ENCODE measurements at places on chromosomes 11 and 22.
A peak's percentile ranks its signal among the peaks of the same experiment; 100 is the strongest.

- no peak overlapping the region for H3K27ac ChIP-seq
- no peak overlapping the region for H3K4me3 ChIP-seq
- H3K27me3 ChIP-seq = peaks cover 3% of the 10 kb centered on the region
- no peak for DNase-seq
- H3K36me3 ChIP-seq = peaks cover 33% of the 10 kb centered on the region
Observed at GRCh38 chr22:46352276-46352675, 16.8 kb downstream of the TRMU start.

DNA sequence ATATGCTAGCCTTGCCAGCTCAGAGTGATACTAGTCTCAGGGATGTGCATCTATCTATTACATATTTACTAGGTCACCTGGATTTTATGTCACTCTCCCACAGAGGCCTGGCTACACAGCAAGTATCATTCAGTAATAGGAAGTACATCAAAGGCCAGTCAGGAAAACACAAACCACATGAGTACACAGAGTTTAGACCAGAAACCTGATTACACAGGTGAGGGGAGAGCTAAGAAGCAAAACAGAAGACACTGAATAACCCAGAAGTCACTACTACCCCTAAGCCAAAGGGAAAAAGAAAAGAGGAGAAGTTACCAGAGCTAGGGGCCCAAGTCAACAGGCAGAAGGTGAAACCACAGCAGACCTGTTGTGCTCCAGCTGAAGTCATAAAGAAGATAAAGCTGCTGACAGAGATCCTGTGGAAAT is 13.3 kb downstream of the LPXN start:
- H3K36me3 ChIP-seq = peaks cover 10% of the 10 kb centered on the region
- no peak overlapping the region for H3K4me3 ChIP-seq
- DNase-seq = no peak
- H3K27ac ChIP-seq = peak overlapping the region; percentile 79

GRCh38 chr11:44328138-44328660 is 18.3 kb upstream of the ALX4 start:
- H3K36me3 ChIP-seq = no peaks in the 10 kb centered on the region
- H3K4me3 ChIP-seq = no peak overlapping the region
- H3K27me3 ChIP-seq = peaks cover 10% of the 10 kb centered on the region
- no peak for DNase-seq
- no peaks in the 10 kb centered on the region for H3K4me1 ChIP-seq
- H3K27ac ChIP-seq = no peak overlapping the region

GRCh38 chr11:5783255-5783654 is at the start of gene OR52N5:
Gene OR52N5, minus strand, starts transcription at chr11:5783355. Its CDS starts 4,721 bp downstream, at chr11:5778634.
- peaks cover 4% of the 10 kb centered on the region for H3K27me3 ChIP-seq
- H3K27ac ChIP-seq = no peak within 1 kb of the TSS
- H3K4me1 ChIP-seq = no peaks in the 10 kb centered on the region
- no peaks in the 10 kb centered on the region for H3K36me3 ChIP-seq
- no peak within 1 kb of the TSS for H3K4me3 ChIP-seq

GRCh38 chr11:124656774-124657630 is 16.5 kb downstream of the SIAE start:
- no peaks in the 10 kb centered on the region for H3K27me3 ChIP-seq
- peaks cover 3% of the 10 kb centered on the region for H3K36me3 ChIP-seq
- no peak overlapping the region for H3K4me3 ChIP-seq
- no peak for DNase-seq

GRCh38 chr22:23270212-23270733 is 90.0 kb downstream of the BCR start:
- peak overlapping the region; percentile 11 for H3K27ac ChIP-seq
- H3K27me3 ChIP-seq = peaks cover 10% of the 10 kb centered on the region
- H3K4me3 ChIP-seq = no peak overlapping the region
- H3K4me1 ChIP-seq = peaks cover 41% of the 10 kb centered on the region
- H3K36me3 ChIP-seq = peaks cover 32% of the 10 kb centered on the region
- DNase-seq = no peak

DNA sequence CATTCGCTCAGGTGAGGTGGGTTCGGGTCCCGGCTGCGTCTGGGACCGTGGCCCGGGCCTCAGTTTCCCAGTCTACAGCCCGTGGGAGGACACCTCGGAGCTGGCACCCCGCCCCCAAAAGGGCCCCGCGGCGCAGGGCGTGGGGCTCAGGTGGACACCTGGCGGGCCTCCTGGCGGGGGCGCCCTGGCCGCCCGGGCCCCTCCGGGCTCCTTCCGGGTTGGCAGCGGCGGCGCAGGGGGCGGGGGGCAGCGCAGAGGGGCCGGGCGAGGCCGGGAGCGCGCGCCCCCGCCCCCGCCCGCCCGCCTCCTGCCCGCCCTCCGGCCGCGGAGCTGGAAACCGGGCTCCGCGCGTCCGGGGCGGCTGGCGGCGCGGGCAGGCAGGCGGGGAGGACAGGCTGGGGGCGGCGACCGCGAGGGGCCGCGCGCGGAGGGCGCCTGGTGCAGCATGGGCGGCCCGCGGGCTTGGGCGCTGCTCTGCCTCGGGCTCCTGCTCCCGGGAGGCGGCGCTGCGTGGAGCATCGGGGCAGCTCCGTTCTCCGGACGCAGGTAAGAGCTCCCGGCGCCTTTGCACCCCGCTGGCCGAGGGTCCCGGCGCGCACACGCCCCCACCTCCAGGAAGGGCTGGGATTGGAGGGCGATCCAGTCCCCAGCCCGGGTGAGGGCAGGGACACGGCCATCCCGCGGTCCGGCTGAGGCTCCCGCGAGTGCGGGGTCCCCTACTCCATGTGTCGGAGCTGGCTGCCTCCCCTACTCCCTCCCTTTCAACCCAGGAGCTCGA is at the start of gene EMID1:
TSS of gene EMID1 (plus strand) at position 303 of the 778 bp plus-strand sequence. CDS start at position 446, 143 bp downstream.
- no peak within 1 kb of the TSS for H3K27ac ChIP-seq
- peak; percentile 42 for DNase-seq
- peaks cover 4% of the 10 kb centered on the region for H3K27me3 ChIP-seq
- H3K4me3 ChIP-seq = peak within 1 kb of the TSS; percentile 76
- H3K36me3 ChIP-seq = no peaks in the 10 kb centered on the region
- H3K4me1 ChIP-seq = peaks cover 38% of the 10 kb centered on the region

DNA sequence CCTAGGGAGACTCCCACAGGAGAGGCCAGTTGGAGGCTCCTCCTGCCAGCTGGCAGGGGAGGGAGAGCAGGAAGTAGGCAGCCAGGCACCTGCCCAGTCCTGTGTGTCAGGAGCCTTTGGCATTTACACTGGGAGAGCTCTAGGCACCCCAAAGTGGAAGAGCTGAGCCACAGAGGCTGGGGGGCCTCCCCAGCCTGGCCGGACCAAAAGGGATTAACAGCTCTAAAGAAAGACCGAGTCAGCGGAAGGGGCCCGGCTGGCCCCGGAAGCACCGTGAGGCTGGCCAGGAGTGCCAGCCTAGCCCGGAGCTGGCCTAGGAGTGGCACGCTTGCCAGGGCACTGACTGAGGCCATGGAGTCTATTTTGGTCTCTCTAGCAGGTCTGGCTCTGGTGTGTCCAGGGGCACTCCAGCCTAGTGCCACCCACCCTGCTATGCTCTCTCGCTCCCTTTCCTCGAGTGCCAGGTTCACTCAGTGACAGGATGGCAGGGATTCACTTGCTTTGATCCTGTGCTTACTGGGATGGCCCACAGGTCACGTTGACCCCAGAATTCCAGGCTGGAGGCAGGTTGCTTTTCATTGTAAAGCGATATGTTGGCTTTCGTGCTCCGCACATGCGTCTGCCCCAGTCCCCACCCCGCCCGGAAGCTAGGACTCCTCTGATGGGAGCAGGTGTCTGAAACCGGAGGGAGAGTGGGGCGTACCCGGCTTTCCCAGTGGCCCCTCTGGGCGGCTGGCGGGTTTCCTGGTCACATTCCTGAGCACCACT is 3.3 kb upstream of the KMT5B start:
- DNase-seq = no peak
- peaks cover 48% of the 10 kb centered on the region for H3K27me3 ChIP-seq
- H3K4me1 ChIP-seq = peaks cover 12% of the 10 kb centered on the region
- H3K36me3 ChIP-seq = no peaks in the 10 kb centered on the region

DNA sequence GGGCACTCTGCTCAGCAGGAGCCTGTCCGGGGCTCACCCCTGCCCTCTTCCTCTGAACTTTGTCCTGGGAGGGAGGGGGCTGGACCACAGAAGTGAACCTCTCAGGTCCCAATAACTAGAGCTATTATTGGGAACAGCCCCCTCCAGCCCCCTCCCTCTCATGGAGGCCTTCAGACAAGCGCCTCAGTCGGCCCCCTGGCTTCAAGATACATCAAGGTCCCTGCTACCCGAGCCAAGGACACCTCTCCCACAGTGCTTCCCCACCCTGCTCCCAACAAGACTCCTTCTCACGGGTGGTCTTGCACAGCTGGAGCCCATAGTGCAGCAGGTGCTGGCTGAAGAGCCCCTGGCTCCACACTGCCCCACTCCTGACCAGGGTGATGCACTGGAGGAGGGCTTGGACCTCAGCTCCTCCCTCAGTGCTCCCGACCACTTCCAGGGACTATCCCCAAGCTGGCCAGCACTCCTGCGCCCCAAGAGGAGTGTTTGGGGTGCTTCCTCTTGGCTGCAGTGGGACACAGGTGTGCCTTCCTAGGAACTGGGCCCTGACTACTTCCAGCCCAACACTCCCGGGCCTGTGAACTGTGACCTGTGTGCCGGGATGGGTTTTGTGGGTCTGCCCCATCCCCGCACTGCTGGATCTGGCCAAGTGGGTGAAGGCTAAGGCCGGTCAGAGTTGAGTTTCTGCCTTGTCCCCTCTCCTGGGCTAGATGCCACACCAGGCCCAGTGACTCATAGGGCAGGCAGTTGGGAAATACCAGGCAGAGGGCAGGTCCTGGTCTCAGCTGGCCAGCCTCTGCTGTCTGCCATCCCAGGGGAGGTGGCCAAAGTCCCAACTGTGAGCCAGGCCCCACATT is 2.2 kb downstream of the PNPLA2 start:
- no peaks in the 10 kb centered on the region for H3K4me1 ChIP-seq
- peaks cover 5% of the 10 kb centered on the region for H3K27me3 ChIP-seq
- peak overlapping the region; percentile 74 for H3K27ac ChIP-seq
- H3K36me3 ChIP-seq = peaks cover 4% of the 10 kb centered on the region

DNA sequence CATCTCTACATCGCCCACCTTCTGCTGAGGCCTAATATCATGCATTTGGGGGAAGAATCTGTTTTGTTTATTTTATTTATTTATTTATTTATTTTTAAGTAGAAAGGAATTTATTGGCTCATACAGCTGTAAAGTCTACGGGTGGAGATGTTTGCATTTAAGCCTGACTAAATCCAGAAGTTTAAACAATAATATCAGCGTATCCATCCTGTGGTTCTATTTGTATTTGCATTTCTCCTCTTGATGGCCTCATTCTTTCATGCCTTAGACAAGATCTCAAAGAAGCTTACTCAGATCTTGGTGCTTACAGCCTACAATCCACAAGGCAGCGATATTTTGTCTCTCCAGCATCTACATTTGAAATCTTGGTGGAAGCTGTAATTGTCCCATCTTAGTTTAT is 67.1 kb upstream of the CARD18 start:
- H3K4me1 ChIP-seq = no peaks in the 10 kb centered on the region
- H3K36me3 ChIP-seq = no peaks in the 10 kb centered on the region
- H3K27ac ChIP-seq = no peak overlapping the region
- DNase-seq = no peak
- no peak overlapping the region for H3K4me3 ChIP-seq
- no peaks in the 10 kb centered on the region for H3K27me3 ChIP-seq

- H3K4me3 ChIP-seq = no peak overlapping the region
- no peaks in the 10 kb centered on the region for H3K4me1 ChIP-seq
- H3K27ac ChIP-seq = no peak overlapping the region
Observed at GRCh38 chr11:95337972-95338429, 107.0 kb upstream of the SESN3 start.

DNA sequence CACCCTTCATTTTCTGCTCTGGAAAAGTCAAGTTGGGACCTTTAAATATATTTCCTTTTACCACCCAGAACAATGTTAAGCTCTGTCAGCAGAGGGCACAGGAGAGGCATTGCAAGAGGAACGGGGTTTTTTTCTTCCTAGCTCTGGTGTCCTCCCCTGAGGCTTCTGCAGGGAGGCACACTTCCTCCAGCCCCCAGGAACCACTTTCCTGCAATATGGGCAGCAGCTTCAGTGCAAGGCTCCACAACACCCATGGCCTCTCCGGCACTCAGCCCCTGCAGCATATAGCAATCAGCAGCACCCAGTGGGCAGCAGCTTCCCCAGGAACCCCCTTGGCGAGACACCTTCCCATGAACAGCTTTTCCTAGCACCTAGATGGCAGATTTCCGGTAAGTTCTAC is 101.4 kb downstream of the SYT9 start:
- no peaks in the 10 kb centered on the region for H3K4me1 ChIP-seq
- DNase-seq = peak; percentile 4
- H3K4me3 ChIP-seq = no peak overlapping the region
- no peaks in the 10 kb centered on the region for H3K36me3 ChIP-seq
- no peaks in the 10 kb centered on the region for H3K27me3 ChIP-seq
- no peak overlapping the region for H3K27ac ChIP-seq

GRCh38 chr11:114774599-114775361 is 96.5 kb downstream of the NXPE2 start:
- no peak for DNase-seq
- H3K36me3 ChIP-seq = no peaks in the 10 kb centered on the region
- no peaks in the 10 kb centered on the region for H3K4me1 ChIP-seq
- H3K27ac ChIP-seq = no peak overlapping the region

DNA sequence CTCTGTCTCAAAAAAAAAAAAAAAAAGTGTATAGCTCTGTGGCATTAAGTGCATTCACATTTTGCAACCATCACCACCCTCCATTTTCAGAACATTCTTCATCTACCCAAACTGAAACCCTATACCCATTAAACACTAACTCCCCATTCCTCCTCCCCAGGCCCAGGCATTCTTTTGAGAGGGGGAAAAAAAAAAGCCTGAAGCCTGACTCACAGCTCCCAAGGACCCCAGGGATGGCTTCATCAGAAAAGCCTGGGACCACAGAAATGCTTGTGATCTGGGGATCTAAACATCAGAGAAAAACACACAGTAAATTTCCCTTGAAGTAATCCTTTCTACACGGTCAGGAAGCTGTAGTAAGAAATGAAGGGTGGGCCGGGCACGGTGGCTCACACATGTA is 10.7 kb upstream of the GTSE1 start:
- peak overlapping the region; percentile 58 for H3K4me3 ChIP-seq
- peak overlapping the region; percentile 100 for H3K27ac ChIP-seq
- H3K36me3 ChIP-seq = peaks cover 25% of the 10 kb centered on the region
- peaks cover 41% of the 10 kb centered on the region for H3K27me3 ChIP-seq
- no peak for DNase-seq

DNA sequence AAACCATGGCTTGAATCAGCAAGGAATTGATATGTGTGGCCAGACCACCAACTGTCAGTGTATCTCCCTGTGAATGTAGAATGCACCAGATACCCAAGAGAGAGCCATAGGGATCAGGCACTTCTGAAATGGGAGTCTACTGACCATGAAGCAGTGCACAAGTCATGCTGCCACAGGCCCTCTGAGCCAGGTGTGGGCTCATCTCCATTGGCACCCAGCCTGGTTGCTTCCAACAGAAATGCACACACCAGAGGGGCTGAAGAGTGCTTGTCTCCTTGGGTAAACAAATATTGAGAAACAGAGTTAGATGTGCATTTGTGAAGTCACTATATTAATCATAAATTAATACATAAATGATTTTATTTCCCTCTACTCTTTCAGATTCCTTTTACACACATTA is 28.4 kb upstream of the PANX1 start:
- H3K4me3 ChIP-seq = no peak overlapping the region
- no peak overlapping the region for H3K27ac ChIP-seq
- no peaks in the 10 kb centered on the region for H3K4me1 ChIP-seq
- DNase-seq = no peak

Measured in immature natural killer cell (primary cell).